ENCODE measurements at places on chromosomes 1 and 21. TPM values are rescaled to one million over a fixed set of nuclear protein-coding genes. Genes with fewer than 3 reads are reported as not detected.

PTPN22 gene
- total RNA-seq, result not detected

NR0B2 gene
- not detected for total RNA-seq

OR2M3 gene
- not detected for total RNA-seq

MATN1 gene
- total RNA-seq, result not detected

ILDR2 gene
- 0.38 TPM for total RNA-seq

COA7 gene
- 23.5 TPM for total RNA-seq

NES gene
- 65.8 TPM for total RNA-seq

ARMH1 gene
- 4.6 TPM for total RNA-seq

UBE2J2 gene
- total RNA-seq, result 66.6 TPM

GCSAML gene
- not detected for total RNA-seq

CSDE1 gene
- total RNA-seq, result 492 TPM

EBNA1BP2 gene
- 27.2 TPM for total RNA-seq

C1orf116 gene
- 0.43 TPM for total RNA-seq

FAM167B gene
- total RNA-seq, result 3.9 TPM

TSPAN1 gene
- not detected for total RNA-seq

SYTL1 gene
- 6.8 TPM for total RNA-seq

ANKRD35 gene
- 1.4 TPM for total RNA-seq

CNR2 gene
- not detected for total RNA-seq

HTR1D gene
- 2.6 TPM for total RNA-seq

ESRRG gene
- 4.7 TPM for total RNA-seq

LIPI gene
- not detected for total RNA-seq

KCNK1 gene
- 73.9 TPM for total RNA-seq

FOXO6 gene
- 1.7 TPM for total RNA-seq

RPAP2 gene
- 37.9 TPM for total RNA-seq

SEMA6C gene
- 26.5 TPM for total RNA-seq

PCBP3 gene
- total RNA-seq, result 3.3 TPM

B3GALT2 gene
- not detected for total RNA-seq

INSRR gene
- 0.17 TPM for total RNA-seq

MFSD2A gene
- 25.6 TPM for total RNA-seq

KCNC4 gene
- total RNA-seq, result 6.5 TPM

SPRR2B gene
- not detected for total RNA-seq

AKNAD1 gene
- 0.20 TPM for total RNA-seq

RIPPLY3 gene
- 15.6 TPM for total RNA-seq

LORICRIN gene
- total RNA-seq, result not detected

MLLT11 gene
- 18.7 TPM for total RNA-seq

IL6R gene
- total RNA-seq, result 0.74 TPM

MR1 gene
- total RNA-seq, result 0.35 TPM

AMPD1 gene
- total RNA-seq, result not detected

PDE4B gene
- total RNA-seq, result 3.4 TPM

All from endodermal cell (in vitro differentiated cells).